ENCODE measurements at places on chromosomes 6 and 20.

DNA sequence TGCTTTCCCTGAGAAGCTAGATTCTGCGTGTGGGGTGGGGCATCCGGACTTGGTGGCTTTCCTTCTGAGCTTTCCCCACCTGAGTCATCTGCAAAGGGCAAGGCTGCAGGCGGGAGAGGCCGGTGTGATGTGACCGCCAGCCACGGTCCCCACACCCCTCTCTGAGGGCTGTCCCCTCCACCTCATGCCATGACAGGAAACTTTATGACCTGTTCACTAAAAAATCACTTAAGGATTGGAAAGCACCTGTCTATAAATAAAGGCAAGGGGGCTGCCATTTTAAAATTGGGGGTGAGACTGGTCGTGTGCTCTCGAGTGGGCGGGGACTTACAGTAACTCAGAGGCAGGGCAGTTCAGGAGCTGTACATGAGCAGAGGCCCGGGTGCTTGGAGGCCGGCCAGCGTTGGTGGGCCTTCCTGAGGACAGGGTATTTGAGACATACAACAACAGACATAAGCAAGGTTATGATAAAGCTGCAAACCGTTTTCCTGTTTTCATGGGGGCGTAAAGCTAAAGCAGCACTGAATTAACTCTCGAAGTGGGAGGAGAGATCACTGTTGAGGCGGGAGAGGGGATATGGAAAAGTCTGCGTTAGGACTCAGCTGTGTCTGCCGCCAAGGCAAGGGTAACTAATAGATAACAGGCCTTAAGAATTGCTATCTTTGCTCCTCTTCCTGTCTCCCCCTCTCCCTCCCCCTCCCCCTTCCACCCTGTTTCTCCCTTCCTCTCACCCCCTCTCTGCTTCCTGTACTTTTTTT lies 16.1 kb upstream of the SERPINB1 start:
- peak; percentile 90 for DNase-seq

DNA sequence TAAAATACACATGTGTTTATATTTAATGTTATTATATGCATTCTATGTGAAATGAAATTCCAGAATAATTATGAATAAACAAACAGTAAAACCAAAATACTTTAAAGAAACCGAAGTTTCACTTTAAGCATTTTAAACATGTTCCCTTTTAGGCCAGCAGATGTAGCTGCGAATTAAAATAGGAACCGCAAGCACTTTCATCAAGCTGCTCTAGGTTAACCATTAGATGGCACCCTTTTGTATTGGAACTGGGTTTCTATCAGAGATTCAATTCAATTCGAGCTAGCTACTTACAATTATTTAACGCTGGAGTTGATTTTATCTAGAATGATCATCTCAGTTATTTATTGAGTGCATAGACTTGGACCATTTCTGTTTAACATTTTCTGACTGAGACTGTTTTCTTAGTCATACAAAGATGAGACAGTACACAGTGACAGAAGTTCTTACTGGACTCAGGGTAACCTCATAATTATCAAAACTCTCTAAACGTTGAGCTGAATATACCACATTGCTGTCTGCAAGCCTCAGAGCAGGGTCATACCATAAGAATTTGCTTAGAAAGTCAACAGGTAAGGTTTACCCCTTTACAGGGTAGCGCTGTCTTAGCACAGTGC lies 8.5 kb downstream of the TMEM242 start:
- DNase-seq = peak; percentile 52

DNA sequence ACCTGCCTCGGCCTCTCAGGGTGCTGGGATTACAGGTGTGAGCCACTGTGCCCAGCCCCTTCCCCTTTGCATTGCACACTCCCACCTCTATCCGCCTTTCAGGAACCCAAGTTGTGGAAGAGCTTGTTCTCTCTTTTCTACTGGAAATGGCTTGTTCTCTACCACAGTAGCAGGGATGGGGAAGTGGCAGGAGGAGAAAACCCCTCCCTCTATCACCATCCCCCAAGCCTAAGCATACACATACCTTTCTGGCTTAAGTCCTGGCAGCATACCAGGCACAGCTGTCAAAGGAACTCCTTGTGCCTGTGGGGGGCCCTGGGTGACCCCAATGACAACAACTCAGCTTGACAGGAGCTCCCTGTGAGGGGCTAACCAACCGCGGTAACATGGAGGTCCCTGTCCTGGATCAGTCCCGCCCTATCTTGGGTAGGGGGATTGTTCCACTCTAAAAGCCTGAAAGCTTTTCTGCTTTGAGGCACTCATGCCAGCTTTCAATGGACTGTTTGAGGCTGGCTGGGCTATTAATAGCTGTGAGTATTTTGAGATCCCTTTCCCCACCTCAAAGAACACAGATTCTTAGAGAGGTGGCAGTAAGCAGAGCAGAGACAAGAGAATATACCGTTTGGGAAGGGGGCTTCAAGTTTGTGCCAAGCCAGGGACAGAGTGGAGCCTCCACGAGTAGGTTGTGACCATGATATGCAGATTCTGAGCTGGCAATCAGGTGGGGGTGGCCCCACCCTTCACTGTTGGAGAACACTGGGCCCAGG lies 2.3 kb downstream of the KLHDC3 start:
- DNase-seq = no peak

GRCh38 chr6:136757150-136757549 lies 35.1 kb downstream of the MAP3K5 start:
- no peak for DNase-seq

- no peak for DNase-seq
Observed at GRCh38 chr6:129485746-129486145, 224.2 kb downstream of the ARHGAP18 start.

- DNase-seq = no peak
Observed at GRCh38 chr20:33648396-33649004, 13.6 kb upstream of the C20orf144 start.

DNA sequence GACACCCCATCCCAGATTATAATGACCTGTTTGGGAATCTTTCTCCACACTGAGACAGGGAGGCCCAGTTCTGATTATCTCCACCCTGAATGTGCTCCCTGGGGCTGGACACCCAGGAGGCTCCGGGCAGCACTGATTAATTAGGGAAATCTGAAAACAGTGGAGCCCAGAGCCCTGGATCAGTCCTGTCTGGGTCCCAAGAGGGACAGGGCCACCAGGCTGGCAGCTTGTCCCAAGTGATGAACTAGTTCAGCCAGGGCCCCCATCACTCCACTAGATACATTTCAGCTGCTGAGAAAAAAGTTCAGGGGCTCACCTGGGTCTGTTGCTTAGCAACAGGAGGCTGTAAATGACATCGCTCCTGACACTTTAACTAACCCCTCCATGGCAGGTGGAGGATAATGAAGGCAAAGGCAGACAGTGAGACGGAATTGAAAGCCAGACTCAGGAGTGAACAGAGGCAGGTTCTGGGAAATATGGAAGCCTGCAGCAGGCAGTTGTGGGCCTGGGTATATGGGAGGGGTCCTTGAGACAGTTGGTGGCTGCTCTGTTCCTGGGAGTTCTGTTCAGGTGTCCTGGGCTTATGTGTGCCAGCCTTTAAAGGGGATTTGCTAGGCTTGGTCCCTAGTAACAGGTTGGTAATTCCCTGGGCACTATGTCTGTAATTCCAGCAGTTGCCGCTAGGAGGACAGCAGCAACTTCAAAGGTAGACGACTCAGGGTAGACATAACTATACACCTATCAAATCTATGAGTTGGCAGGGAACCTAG lies 78.3 kb upstream of the CTNNBL1 start:
- DNase-seq = peak; percentile 60

DNA sequence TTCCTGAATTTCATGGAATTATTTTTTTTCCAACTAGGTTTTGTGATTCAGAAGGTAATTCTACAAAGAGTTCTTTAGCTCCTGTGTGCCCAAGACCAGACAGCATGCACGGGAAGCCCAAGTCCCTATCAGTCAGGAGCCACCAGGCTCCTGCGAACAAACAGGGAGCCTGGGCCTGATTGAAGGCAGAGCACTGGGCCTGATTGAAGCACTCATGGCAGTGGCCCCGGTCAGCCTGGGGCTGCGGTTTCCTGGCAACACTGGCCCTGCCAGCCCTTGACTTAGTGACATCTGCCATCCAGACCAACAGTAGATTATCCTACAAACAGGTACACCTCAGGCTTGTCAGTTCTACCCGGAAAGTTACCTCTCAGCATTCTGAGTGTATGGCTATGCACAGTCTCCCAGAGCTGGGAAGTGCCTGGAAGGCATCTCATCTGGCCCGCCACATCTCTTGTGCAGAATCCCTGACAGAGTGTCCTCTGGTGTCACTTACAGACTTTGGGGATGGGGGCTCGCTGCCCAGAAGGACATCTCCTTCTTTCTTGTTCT lies 133.8 kb downstream of the VEGFA start:
- no peak for DNase-seq

- DNase-seq = no peak
Observed at GRCh38 chr6:68197356-68197755, 437.7 kb upstream of the ADGRB3 start.

DNA sequence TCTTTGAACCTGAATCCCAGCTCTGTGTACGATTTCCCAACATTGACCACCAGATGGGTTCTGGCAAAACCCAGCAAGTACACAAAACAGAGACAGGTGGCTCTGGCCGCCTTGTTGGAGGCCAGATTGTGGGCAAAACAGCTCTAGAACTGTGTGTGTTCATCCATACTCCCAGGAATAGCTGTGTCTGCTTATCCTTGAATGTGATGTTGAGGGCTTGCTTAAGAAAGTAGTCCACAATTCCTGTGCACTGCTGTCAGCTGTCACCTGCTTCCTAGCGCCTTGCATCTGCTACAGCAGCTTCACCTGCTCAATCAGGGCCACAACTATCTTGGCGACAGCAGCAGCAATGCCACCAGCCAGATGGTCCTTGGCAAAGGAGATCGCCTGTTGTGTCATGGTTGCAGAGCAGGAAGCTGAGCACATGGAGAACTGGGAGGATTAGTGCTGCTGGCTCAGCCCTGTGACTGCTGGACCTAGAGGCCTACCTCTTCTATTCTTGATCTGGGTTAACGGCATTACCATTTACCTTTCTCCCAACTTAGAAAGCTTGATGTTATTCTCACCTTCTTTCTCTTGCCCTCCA lies 3.7 kb upstream of the SMAP1 start:
- DNase-seq = no peak

GRCh38 chr20:59075934-59076508 lies 33.4 kb upstream of the PRELID3B start:
- no peak for DNase-seq

DNA sequence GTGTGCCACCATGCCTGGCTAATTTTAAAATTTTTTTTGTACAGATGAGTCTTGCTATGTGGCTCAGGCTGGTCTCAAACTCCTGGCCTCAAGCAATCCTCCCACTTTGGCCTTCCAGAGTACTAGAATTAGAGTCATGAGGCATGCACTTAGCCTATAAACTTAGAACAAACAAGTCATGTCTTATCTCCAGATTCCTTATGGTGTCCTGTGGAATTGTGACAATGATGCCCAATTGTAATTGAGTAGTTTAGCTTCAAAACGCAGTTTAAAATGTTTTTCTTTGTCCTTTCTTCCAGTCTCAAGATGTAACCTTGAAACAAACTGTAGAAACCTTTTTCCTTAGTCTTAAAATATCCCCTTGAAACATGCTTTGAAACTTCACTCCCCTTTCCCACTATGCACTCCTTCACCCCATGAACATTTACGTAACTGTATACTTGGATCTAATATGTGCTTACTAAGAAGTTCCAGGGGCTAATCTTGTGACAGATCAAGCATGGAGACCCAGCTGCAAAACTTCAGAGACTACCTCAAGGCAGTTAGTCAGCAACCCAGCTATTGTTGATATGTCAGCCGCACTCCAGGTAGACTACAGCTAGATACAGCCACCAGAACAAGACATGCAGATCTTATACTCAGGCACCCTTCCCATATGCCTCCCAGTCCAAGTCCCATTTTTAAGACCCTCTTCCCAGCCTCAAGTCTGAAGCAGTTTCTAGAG lies 46.2 kb downstream of the MAN1A1 start:
- no peak for DNase-seq

Measured in CD8-positive, alpha-beta memory T cell (primary cell).